Stimulated activated CD4-positive, alpha-beta T cell treated with anti-CD3 and anti-CD28 coated beads, Interleukin-4, amount 100 ng/mL, for 24 hours (primary cell): ENCODE measurements at places on chromosomes 16 and 17.
A peak's percentile ranks its signal among the peaks of the same experiment; 100 is the strongest.

GRCh38 chr17:64373722-64374121 lies 16.9 kb downstream of the PECAM1 start:
- DNase-seq, result no peak

GRCh38 chr17:17751489-17752088 lies 70.3 kb downstream of the RAI1 start:
- peak; percentile 27 for DNase-seq

DNA sequence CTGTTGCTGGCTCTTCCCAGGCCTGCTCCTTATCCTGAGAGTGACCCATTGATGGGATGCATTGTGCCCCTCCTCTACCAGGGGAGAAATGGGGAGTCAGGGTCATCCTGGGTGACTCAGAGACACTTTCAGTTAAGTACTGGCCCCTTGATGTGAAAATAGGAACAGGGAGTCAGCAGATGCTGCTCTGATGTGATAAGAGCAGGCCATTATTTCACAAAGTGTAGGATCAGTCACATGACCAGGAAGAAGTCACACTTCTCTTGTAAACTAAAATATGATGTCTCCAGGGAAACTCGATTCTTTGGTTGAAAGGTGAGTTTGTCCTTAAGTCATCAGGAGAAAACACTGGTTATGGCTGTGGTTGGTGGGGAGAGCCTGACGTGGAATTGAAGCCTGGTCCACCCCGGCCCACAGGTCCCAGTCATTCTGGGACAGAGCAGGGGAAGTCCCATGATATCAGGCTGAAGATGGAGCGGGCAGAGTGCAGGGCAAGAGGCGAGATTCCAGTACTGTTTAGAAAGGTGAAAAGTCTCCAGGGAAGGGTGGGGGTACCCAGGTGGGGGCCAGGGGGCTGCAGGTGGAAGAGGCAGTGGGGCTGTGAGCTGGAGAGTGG lies 88.6 kb upstream of the NLRP1 start:
- no peak for DNase-seq

DNA sequence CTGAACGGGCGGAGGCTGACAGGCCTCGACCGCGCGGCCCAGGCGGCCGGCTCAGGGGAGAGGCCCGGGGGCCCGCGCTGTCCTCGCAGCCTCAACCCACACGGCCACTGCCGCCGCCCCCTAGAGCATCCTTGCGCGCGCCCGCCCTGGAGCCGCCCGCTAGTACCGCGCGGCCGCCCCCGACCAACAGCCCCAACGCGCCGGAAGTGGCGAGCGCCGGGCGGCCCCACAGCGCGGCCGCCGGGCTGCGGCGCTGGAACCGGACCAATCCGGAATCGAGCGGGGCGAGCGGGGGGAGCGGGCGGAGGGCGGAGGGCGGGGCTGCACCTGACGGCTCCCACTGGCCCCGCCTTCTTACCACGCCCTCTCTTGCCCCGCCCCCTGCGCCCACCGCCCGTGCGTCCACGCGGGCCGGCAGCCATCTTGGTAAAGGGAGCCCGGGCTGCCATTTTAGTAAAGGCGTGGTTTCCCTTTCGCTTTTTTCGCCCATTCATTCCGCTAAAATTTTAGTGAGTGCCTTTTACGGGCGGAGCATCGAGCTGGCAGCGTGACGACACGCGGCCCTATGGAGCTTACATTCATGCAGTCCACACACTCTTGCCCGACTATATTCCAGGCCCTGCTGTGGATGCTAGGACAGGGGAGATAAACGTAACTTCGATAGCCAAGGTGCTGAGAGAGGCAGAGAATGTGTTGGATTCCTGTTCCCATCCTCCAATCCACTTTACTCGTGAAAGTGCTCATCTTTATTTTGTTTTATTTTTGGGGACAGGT lies at the start of gene XPO6:
Gene XPO6 (minus strand): TSS at position 208 of the 774 bp plus-strand sequence. CDS start 597 bp downstream, outside the sequence.
- DNase-seq, result peak; percentile 99

DNA sequence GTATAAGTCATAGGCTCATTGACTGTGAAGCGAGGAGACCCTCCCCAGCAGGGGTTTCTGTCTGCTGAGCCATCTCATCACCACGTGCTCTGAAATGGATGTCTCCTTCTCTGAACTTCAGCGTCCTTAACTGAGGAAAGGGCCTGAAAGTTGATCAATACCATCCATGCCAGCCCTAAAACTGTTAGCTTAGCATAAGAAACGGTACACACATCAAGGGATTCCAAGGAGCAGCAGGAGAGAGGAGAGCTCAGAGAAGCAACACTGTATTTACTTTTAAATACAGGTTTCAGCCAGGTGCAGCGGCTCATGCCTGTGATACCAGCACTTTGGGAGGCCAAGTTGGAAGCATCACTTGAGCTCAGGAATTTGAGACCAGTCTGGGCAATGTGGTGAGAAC lies 248.9 kb upstream of the TNRC6C start:
- no peak for DNase-seq
